ENCODE measurements at places on chromosomes 3 and 15.

DNA sequence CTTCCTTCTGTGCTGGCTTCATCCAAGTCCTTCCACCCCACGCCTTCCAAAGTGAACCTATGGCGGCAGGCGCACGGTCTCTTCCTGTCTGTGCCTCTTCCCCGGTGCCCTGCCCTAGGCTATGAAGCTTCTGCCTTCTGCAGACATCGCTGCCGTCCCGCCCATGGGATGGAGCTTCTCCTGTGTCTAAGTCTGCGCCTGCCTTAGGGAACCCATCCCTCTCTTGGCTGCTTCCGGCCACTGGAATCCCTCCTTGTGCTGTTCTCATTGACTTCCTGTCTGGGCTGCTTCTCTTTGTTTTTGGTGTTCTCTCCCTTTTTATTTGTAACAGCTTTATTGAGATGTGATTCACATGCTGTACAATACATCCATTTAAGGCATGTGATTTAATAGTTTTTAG, 17.2 kb downstream of the CHCHD6 start:
- no peak for DNase-seq

- DNase-seq, result no peak
Observed at GRCh38 chr3:192223815-192224214, 503.5 kb downstream of the FGF12 start.

DNA sequence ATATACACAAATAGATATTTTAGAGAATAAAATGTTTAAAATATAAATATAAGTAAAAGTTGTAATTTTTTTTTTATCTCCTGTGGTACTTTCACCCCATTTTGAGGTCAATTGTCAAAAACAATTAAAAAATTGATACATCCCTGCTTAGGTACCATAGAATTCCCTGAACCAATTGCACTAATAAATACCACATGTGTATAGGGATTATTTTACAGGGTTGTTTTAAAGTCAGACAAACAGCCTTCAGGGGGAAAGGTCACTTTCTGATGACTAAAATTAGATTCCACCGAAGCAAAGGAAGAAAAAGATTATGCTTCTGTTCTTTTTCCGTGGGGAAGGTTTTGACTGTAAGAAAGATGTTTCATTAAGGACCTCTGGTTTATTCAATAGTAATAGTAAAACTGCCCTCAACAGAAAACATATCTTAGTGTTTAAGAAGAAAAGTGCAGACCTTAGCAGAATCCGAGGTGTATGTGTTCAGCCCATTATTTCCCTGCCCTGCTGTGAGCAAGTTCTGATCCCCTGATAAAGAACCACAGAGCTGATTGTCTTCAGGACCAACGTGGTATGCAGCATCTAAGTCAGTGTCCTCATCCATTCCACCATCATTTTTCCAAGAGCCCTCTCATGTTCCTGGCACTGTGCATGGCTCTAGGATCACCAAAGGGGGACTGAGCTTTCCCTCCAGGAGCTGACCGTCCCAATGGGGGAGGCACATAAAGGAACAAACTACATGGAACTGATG, 132.9 kb upstream of the IL12A start:
- no peak for DNase-seq

DNA sequence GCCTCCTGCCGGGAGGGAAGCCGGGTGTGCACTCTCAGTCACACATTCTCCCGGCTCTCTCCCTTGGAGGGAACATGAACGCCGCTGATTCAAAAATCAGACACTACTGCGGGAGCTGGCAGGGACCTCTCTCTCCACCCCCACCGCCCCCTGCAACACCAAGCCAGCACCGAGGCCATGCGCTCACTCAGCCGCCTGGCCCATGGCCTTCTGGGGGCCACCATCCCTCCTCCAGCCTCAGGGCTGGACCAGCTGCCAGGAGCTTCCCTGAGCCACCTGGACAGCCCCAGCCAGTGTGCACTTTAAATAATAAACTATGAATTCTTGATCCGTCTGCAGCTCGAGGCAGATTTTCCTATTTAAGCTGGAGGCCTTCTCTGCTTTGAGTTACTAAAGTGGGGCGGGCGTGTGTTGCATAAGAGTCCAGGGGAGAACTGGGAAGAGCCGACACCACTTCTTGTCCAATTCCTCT, 30.6 kb downstream of the ADAMTS17 start:
- no peak for DNase-seq

GRCh38 chr3:115418583-115418982, 204.7 kb upstream of the GAP43 start:
- peak; percentile 24 for DNase-seq

- no peak for DNase-seq
Observed at GRCh38 chr3:4596612-4597011, 103.5 kb downstream of the ITPR1 start.

GRCh38 chr3:5061218-5061569, 60.9 kb upstream of the ARL8B start:
- DNase-seq, result no peak

GRCh38 chr3:69325151-69325550, 60.7 kb downstream of the FRMD4B start:
- DNase-seq, result no peak

GRCh38 chr3:69332934-69333333, 53.0 kb downstream of the FRMD4B start:
- no peak for DNase-seq

- DNase-seq, result no peak
Observed at GRCh38 chr15:85541744-85542143, 161.3 kb downstream of the AKAP13 start.

GRCh38 chr3:122964811-122965210, 62.8 kb downstream of the SEMA5B start:
- DNase-seq, result no peak

GRCh38 chr15:68730976-68731897, 89.5 kb downstream of the ANP32A start:
- DNase-seq, result no peak

DNA sequence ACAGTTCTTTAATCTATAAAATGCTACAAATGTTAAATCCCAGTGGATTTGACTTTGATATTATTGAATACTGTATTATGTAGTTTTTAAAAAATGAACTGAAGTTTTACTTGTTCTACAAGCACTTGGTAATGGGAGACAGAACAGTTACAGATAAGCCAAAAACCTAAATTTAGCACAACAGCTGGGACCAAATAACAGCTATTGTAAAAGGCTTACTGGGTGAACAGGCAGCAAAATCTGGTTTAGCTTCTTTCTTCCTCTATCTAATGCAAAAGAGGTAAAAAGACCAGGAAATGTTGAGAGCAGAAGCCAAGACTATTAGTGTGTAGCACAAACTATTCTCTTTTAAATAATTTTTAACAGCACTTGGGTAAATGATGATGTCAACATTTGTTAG, 1.6 kb upstream of the ATOSA start:
- no peak for DNase-seq

GRCh38 chr3:46561951-46562350, 4.2 kb downstream of the LRRC2 start:
- no peak for DNase-seq

DNA sequence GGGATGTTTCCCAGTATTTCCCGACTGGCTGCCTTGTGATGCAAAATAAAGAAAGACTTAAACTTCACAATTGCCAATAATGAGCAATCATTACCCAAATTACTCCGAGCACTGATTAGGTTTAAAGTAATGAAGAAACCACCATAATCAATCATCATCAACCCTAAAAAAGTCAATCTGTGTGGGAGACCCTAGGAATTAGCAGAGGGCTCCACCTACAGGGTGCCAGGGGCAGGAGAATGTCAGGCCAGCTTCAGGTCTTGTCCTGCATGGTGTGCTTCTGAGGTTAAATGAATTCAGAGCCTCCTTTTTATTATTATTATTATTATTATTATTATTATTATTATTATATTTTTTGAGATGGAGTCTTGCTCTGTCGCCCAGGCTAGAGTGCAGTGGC, 478.0 kb upstream of the ARRDC4 start:
- DNase-seq, result no peak

DNA sequence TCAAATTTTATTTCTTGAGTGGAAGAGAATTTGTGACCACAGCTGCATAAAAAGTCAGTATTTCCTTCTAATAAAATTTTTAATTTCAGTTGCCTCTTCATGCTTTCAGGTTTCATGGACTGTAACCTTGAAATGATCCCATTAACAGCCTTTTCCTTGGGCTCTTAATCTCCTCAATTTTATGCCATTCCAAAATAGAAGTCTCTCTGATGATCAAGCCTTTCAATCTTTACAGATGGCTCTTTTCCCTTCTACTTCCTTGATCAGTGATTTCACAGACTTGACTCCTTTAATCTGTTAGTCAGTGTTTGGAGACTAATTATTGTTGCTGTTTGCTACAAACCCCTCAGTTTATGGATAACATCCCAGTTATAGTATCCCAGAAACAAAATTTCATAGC, 11.9 kb downstream of the TSC22D2 start:
- DNase-seq, result no peak

DNA sequence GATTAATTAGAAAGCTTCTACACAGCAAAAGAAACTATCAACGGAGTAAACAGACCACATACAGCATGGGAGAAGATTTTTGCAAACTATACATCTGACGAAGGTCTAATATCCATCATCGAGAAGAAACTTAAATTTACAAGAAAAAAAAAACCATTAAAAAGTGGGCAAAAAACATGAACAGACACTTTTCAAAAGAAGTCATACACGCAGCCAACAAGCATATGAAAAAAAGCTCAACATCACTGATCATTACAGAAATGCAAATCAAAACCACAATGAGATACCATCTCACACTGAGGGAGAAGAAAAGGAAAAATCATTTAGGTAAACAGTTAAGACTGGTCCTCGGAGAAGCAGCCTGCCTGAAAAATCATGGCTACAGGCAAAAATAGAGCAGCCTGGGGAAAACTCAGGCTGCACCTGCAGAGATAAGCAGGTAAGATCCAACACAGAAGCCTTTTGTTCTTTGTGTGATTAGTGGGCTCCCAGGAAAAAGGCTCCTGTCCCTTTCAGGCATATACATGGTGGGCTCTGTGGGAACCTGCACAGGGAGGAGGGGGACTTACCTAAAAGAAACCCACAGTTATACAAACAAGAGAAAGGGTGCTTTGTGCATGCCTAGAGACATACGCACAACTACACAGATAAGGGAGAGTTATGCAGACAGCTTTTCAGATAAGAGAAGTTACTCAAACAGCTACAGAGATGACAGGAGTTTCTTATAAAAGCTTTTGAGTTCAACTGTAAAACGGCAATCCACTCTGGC, 49.3 kb downstream of the C3orf70 start:
- no peak for DNase-seq

DNA sequence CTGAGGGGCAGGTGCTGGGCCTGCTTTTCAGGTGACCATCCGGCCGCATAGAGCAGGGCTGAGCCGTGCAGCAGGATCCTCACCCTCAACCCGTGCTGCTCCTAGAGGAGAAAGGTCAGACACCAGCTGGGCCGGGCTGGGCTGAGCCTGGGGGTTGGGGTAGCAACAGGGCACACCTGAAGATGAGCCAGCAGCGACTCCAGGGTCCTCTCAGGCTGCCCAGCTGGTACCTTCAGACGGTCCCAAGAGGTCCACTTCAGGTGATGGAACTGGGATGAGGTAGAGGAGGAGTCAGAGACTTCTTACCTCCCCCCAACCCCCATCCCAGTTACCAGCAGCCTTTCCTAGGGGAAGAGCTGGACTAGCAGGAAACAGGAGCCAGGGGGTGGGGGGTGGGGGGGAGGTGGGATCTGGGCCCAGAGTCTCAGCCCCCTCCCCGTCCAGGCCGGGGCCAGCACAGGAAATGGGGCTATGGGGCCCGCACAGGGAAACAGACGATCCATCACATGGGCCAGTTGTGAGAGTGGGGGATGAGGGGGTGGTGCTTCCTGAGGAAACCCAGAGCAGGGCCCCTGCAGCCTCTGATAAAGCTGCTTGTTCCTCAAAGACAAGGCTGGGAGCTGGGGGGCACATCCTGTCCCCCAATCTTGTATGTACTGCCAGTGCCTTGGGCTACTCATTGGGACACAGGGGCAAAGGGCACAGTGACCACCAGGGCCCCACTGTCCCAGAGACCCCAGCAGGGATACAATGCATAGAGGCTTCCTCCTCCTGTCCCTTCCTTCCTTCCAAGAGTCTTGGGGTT, 3.0 kb downstream of the INKA1 start:
- peak; percentile 75 for DNase-seq

DNA sequence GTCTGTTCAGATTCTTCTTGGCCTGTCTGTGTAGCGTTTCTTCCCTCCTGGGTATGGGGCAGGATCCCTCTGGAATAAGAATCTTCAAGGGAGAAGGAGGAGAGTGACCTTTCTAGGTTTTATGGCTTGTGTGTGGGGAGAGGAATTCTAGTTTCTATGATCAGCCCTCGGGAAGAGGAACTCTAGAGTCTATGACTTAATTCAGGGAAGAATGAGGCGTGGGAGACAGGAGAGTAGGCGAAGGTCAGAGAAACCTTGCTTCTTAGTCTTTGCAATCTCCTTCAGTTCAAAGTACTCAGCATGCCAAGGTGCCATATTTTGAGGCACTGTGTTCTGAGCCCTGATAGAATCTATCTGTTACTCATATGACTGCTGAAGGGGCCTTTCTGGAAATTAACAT, 99.2 kb upstream of the C3orf80 start:
- DNase-seq, result no peak

DNA sequence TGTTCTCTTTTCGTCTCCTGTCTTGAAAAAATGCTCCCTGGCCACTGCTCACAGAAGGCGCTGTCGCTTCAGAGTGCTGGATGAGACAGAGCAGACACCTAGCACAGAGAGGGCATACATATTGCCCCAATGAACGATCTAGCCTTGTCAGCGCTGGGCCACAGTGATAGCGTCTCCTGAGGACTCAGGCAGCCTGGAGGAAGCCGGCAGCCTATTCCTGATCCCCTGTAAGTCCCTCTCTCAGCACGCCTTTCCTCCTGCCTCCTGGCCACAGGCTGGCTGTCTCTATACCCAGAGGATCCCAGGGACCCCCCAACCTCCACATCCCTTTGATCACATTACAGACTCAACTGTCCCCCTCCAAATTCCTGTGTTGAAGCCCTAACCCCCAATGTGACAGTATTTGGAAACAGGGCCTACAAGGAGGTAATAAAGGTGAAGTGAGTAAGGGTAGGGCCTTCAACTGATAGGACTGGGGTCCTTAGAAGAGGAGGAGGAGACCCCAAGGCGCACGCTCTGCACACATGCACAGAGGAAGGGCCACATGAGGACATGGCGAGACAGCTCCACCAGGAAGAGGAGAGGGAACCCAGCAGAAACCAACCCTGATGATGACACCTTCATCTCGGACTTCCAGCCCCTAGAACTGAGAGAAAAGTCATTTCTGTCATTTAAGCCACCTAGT, 7.5 kb downstream of the PLA2G4F start:
- DNase-seq, result no peak

DNA sequence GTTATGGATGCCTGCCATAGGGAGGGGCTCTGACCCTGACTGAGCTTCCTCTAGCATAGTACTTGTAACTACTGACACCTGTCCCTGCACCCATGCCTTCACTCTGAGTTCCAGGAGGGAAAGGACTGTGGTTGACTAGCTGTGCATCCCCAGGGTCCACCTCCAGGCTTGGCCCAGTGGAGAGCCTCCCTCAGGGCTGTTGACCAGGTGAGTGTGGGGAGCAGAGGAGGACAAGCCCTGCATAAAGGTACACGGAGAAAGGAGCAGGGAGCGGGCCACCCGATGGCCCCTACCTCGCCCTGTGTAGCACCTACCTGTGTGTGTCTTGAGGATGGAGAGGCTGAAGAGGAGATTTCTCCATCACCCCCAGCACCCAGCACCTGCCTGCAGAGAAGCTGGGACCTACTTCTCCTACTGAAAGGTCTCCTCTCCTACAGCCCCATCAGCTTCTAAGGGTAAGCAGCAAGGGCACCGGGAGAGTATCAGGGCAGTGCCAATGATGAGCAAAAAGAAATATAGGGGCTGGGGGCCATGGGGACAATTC, 6.7 kb upstream of the LTF start:
- no peak for DNase-seq
